ENCODE measurements at places on chromosomes 5 and 9. TPM values are rescaled to one million over a fixed set of nuclear protein-coding genes. Genes with fewer than 3 reads are reported as not detected.

Gene IGIP
- 13.3 TPM for total RNA-seq

Gene LRRC70
- total RNA-seq = 9.4 TPM

Gene SLC46A2
- total RNA-seq = 0.35 TPM

Gene CEP120
- 13.4 TPM for total RNA-seq

Gene PCDHAC2
- 1.1 TPM for total RNA-seq

Gene CCDC183
- 0.71 TPM for total RNA-seq

Gene TLR4
- 62.8 TPM for total RNA-seq

Gene CARTPT
- not detected for total RNA-seq

Gene SLC25A25
- total RNA-seq = 89.5 TPM

Gene TEX48
- total RNA-seq = not detected

DNA sequence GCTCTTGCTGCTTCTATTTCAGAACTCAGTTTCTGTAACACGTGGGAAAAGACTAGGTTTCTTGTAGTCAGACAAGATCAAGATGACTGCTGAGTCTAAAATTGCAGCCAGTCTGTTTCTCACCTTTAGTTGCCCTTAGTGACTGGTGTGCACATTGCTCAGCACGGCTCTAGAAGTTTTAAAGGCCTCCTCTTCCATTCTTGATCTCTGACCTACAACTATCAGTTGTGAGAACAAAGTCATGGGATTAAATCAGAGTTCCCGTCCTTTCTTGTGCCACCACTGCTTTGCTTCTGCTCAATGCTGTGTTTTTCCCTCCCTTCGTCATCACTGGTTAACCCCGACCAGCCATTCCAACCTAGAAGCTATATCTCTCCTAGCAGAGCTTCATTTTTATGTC is 52.8 kb downstream of the GDA start:
- DNase-seq = no peak

DNA sequence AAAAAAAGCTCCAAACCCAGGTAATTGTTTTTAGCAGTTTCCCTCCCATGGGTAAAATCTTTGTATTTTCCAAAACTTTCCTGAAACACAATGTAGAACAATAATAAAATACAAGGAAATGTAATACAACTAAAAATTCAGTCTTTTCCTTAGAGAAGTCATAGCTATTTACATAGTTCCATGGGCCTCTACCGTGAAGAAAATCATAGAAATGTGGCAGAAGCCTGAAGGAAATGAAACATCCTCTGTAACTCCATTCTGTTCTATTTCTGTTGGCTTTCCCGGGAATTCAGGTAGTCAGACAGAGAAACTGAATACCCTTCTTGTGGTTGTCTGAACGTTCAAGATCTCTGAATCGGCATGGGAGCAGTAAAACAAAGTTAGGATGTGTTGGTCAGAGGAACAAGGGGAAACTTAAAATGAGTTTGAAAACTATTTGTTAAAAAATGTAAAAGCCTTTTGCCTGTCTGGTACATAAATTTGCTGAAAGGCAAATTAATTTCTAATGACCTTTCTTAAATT is 202.4 kb upstream of the ZNF608 start:
- no peak for DNase-seq

DNA sequence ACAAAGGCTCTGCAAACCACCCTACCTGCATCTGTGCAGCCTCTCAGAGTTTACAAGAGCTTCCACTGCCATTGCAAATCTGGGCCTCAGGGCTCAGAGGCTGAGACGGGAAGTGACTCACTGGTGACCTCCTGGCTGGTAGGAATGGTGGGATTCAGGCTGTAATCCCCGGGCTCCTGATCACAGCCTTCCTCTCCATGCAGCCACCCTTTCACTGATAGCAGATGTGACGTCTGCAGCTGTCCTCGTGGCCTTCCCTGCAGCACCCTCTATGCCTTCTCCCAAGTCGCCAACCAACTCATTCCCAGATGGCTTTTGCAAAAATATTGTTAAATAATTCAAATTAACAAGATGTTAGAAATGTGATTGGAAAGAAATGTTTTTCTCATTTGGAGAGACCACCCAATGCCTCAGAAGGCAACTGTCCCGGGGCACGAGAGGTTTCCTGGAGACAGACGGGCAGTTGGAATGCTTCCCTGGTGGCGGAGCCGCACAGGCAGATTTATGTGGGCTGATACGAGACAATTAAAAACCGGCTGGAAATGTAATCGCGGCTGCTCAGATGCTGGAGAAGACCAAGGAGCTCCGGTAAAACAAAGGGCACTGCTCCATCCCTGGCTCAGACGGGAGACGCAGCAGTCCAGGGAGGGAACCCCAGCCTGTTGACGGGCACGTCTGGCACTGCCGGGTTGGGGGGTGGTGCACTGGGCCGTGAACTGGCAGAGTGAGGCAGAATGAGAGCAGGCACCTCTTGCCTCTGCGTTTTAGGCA is 34.4 kb upstream of the SLC25A51 start:
- DNase-seq = no peak

GRCh38 chr9:117258184-117258866 is 156.5 kb downstream of the ASTN2 start:
- no peak for DNase-seq

- DNase-seq = peak; percentile 82
Measured at GRCh38 chr9:35078066-35078465, 1.7 kb downstream of the FANCG start.

GRCh38 chr5:1513326-1514026 is 10.3 kb downstream of the LPCAT1 start:
- DNase-seq = peak; percentile 80

- no peak for DNase-seq
Measured at GRCh38 chr5:142295960-142296860, 28.6 kb downstream of the SPRY4 start.

DNA sequence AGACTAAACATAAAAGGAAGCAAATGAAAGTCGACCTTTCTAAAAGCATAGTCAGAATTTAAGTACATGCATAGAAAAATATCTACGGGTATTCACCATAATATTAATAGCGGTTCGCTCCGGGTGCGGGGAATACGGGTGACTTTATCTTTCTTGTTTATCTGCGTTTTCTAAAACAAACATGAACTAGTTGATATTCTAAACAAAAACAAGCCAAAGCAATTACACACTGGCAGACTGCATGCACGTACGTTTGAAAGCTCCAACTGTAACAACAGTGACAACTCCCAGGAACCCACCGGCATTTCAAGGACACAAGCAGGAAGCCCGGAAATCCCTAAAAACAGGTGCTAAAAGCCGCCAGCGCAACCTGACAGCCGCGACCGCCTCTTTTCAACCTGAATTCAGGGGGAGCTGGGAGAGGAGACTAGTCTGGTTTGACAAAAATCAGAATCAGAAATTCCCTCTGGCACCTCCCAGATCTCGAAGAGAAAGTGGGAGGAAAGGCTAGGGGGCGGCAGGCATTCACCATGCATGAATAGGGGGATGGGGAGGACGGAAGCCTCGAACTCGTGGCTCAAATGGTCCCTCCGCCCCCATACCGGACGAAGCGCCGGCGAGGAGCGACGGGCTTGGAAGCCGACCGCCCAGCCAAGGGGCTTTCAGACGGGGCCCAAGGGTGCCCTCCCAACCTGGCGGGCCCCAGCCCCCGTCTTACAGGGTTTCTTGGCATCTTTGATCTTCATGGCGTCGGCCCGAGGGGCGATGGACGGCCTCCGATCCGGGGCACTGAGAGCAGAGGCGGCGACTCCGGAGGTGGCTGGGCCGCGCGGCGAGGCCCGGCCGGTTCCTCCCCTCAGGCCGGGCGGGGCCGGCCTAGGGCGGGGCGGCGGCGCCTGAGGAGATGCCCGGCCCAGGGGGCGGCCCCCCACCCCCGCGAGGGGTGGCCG is at the start of gene PANK3:
PANK3 (minus strand) TSS at position 831 of the 950 bp plus-strand sequence; CDS start at position 746, 85 bp downstream.
- DNase-seq = peak; percentile 92

DNA sequence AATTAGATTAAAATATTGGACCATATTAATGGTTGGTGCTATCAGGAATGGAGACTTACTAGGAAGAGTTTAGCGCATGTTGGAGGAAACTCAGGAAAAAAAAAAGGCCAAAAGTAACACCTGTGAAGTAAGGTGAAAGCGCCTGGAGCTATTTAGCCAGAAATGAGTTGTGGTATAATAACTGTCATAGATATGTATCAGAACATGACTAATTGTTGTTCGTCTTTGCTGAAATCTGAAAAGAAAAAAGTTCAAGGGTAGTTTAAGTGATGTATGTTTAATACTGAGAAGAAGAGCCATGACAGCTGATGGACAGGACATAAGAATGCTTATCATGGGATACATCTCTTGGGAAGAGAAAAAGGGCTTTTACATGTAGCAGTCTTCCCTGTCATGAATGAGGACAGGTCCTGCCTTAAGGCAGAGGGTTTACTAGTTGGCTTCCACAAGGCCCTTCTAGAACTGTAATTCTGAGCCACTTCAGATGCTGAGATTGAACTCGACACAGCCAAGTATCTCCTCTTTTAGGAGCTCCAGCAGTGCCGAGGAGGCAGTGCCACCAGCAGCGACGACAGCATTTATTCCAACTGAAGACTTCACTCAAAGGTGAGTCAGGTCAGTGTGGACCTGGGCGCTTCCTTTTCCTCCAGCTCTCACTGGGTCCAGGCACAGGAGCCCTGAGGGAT is 940 bp upstream of the CAMK4 start:
- no peak for DNase-seq

DNA sequence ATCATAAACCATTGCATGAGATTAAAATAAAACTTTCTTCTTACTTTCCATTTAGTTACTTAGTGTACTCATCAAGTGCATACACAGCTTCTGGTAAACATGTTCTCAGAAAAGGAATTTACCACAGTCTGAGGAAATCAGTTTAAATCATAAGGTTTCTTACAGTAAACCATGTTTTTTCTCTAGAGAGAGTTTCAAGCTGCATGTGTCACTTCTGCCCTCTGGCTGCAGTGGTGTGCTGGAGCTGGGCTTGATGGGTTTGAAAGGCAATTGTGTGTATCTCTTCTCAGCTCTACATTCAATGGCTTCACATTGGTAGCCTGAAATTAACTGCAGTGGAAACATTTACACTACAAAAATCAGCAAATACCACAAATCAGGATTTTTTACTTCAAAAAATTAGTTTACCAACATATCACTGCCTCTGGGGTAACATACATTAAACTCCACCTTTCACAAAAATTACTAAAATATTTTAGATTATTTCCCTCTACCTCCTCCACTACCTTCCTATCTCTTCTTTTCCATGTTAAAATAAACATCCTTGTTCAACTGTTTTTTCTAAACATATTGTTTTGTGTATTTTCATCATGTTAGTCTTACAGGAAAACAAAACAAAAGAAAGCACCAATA is 414.3 kb downstream of the ANXA1 start:
- DNase-seq = no peak

DNA sequence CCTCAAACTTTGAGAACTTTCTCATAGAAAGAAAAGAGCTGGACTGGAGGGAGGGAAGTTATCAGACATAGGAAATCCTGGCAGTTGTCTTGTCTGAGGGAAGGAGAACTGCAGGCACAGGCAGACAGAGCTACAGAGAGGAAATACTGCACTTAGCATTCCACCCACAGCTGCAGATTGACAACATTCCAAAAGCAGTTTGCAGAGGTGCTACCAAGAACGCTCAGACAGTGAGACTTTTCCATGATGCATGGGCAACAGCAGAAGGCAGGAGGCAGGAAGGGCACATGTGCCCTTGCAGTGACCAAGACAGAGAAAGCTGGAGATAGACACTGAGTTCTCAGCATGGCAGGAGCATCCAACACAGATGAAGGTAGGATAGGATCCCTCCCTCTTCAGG is 327.5 kb upstream of the ZNF462 start:
- DNase-seq = no peak

DNA sequence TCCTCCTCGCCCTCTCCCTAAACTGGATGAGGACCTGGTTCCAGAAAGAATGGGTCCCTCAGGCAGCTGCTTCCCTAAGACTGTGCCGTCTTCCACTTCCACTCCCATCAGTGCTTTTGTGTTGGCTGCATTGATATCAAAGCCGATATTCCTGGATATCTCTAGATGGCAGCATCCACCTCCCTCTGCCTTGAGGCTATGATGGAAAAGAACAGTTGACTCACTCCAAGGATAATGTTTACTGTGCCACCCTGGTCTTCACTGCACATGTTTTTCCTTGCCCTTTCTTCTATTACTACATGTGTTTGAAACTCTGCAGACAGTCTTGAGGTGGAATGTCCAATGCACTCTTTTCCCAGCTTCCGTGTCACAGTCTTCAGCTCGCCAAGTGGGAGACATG is 211.6 kb downstream of the MAST4 start:
- DNase-seq = no peak

- no peak for DNase-seq
Measured at GRCh38 chr5:38935437-38935836, 89.6 kb downstream of the OSMR start.

- DNase-seq = no peak
Measured at GRCh38 chr9:90684736-90685135, 42.1 kb upstream of the DIRAS2 start.

GRCh38 chr9:127154003-127154389 is 31.6 kb upstream of the ANGPTL2 start:
- peak; percentile 86 for DNase-seq

DNA sequence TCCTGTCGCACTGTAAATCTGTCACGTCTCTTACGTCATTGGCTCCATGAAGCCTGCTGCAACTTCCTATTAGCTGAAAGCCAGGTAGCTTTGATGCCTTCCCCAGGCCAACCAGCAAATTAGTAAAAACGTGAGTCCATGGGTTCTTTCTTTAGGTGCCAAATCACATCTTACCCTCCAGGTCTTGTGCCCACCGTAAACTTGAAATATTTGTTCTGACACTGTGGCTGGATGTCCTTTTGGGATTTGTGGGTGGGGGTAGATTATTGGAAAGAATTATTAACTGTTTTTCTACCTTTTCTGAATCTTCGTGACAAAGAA is 172.8 kb downstream of the NR3C1 start:
- DNase-seq = no peak

DNA sequence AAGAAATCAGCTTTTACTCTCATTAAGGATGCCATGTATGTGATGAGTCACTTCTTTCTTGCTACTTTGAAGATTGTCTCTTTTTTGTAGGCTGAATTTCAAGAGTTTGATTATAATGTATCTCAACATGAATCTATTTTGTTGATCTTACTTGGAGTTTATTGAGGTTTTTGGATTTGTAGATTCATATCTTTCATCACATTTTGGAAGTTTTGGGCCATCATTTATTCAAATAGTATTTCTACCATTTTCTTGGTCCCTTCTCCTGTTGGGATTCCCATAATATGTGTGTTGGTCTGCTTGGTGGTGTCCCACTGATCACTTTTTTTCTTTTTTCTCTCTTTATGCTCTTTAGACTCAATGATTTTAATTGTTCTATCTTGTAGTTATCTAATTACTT is 116.3 kb downstream of the CNTLN start:
- no peak for DNase-seq
